ENCODE measurements at places on chromosomes 1 and 21. TPM values are rescaled to one million over a fixed set of nuclear protein-coding genes. Genes with fewer than 3 reads are reported as not detected.

Gene ATAD3B
- total RNA-seq = 52.4 TPM

Gene PLPPR5
- not detected for total RNA-seq

Gene DPT
- not detected for total RNA-seq

Gene OLFML2B
- not detected for total RNA-seq

Gene GPR25
- 2.1 TPM for total RNA-seq

Gene KLHDC9
- total RNA-seq = 0.49 TPM

Gene CELA3B
- not detected for total RNA-seq

Gene MKNK1
- total RNA-seq = 65.5 TPM

Gene SLAMF7
- total RNA-seq = 301 TPM

Gene FAM167B
- total RNA-seq = 0.80 TPM

Measured in natural killer cell (primary cell).